ENCODE measurements at places on chromosomes 12 and 14.

DNA sequence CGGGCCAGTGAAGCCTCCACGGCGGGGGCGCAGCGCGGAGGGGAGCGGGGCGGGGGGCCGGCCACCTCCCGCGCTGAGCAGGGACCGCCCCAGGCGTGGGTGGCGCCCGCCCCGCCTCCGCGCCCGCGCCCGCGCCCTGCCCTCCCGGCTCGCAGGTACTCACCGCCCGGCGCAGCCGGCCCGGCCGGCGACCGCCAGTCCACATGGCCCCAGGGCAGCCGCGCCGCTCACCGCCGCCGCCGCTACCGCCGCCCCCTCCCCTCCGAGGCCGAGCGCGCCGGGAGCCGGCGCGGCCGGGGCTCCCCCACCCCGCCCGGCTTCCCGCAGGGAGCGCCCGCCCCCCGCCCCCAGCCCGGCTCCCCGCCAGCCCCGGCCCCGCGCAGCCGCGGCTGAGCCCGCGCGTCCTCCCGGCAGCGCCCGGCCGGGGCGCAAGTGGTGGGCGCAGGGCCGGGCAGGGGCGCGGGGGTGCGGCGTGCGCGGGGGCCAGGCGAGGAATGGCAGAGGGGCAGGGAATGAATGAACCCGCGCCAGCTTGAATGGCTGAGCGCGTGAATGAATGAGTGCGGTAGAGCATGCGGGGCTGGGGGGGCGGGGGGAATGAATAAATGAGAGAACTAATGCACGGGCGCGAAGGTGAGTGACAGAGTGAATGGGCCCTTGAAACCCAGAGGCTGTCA is at the start of gene BEGAIN:
Gene BEGAIN, minus strand, starts transcription at position 332 of the 677 bp plus-strand sequence. Its CDS starts 127 bp downstream, at position 205.
- DNase-seq, result no peak

DNA sequence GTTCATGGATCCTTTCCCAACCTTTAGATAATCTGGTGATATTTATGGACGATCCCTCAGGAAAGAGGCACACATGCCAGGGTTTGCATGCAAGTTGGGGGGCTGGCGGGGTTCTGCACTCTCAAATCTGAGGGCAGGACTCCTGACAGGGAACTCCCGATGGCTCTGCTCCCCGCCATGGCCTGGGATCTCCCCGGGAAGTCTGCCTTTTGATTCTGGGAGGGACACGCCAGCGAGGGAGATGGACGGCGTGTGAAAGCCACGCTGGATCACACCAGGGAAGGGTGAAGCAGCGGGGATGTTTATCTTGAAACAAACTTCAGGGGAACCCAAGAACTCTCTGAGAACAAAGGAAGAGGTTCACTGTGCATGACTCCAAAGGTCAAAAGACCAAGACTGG is 43.6 kb downstream of the LGMN start:
- DNase-seq, result no peak

GRCh38 chr12:89386138-89386537 is 33.8 kb upstream of the DUSP6 start:
- DNase-seq, result no peak

DNA sequence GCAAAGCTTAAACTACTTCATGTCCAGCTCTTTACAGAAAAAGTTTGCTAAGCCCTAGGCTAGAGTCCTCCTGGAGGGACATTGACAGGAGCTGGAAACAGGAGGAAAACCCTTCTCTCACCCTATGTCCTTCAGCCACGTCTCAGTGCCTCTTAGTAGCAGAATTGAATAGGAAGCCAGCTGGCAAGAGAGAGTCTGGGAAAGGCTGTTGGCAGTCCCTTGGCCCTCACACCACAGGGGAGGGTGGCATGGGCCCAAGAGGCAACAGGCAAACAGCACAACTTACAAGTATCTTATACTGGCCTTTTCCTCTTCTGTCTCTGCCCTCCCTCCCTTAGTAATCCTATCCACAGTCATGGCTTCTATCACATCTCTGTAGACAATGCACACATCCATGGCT is 27.7 kb upstream of the DHRS2 start:
- no peak for DNase-seq

DNA sequence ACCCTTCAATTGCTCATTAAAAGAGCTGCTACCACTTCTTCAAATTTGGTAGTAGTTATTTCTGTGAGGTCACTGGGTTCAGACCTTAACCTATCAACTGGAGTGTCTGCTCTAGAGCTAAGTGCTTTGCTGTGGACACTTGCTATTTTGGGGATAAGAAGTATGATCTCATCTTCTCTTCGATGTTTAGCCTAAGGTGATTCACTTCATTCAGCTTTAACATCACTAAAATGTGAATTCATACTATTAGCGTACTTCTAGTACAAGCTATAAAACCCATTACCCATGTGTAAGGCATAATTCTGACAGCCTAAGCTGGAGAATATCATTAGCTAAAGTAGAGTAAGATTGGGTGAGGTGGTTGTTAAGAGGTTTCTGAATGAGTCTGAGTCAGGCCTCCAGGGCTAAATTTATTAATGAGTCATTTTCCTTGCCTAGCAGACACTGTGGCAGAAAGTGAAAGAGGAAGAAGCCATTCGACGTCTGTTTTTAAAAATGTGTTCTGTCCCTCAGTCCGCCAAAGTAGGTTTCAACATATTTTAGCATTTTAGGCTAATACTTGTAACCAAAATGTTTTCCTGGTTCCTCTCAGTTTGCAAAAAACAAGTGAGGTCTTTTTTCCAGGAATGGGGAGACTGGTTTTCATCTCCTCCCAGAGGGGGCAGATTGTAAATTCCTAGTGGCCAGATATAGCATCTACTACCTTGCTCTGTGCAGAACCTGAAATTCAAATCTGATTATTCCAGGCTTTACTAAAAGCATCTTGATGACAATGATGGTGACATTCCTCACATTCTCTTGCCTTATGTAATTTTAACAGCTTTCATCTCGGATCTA is 103.6 kb downstream of the SSPN start:
- no peak for DNase-seq

DNA sequence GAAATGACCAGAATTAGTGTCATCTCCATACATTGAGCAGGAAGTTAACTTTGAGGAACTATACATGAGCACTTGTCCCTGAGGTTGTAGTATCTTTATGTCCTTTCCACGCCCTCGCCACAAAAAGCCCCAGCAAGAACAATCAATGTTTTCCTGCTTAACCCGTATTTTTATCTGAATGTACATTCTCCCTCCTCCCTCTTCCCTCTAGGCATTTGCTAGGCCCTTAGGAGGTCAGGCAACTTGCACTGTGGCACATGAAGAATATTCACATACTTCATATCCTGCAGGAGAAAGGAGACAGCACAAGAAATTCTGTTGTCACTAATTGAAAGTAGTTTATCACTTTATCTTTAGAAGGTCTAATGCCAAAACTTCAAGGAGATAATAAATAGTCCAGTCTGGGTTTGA is 18.1 kb upstream of the DUSP6 start:
- DNase-seq, result no peak

- no peak for DNase-seq
These were observed 70.0 kb upstream of the SRSF5 start for GRCh38 chr14:69696633-69697557.

DNA sequence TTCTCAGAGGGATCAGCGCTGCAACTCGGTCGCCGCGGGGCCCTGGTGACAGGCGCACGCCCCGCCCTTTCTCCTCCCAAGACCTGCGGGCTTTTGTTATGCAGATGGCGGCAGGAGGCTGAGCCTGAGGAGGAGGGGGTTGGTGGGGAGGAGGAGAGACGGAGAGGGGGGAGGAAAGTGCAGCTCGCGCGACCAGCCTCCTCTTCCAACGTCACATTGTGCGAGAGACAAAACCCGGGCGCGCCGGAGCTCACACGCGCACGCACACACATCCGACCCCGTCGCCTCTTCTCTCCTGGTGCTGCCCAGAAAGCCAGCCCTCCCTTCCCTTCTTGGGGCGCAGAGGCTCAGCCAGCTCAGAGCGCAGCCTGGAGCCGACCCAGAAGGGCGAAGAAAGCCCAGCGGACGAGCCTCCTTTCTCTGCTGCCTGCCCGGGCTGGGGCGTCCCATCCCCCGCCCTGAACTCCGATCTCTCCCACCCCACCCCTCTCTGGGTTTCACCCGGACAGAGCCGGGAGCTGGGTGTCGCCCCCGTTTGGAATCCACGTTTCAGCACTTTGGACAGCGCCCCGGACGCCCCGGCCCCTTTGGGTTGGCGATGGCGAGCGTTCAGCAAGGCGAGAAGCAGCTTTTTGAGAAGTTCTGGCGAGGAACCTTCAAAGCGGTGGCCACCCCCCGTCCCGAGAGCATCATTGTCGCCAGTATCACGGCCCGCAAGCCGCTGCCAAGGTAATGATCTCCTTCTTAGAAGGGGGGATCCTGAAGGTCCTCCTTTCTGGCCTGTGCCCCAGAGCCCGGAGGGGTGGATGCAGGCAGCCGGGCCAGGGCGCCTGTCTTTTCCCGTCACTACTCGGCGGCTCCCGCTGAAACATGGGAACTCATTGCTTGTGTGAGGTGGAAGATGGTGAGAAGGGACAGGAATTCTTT is at the start of gene SRRM4:
Gene SRRM4, plus strand, starts transcription at position 257 of the 927 bp plus-strand sequence. Its CDS starts 342 bp downstream, at position 599.
- no peak for DNase-seq

GRCh38 chr14:32657081-32657480 is 281.6 kb upstream of the NPAS3 start:
- no peak for DNase-seq

DNA sequence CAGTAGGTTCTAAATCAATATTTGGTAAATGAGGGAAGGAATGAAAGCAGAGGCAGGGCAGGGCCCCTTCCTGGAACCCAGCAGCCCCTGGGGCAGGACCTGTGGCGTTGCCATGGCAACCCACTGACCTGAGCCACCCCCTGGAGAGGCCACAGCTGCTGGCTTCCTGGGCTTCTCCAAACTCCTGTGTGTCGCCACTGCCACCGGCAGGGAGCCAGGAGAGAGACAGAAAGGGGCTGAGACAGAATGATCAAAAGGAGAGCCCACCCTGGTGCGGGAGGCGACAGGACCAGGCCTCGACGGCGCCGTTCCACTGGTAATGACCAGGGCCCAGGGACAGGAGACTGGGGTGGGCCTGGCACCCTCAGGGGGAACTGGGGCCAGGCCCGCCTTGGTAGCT is 18.2 kb downstream of the RFX4 start:
- DNase-seq, result no peak

DNA sequence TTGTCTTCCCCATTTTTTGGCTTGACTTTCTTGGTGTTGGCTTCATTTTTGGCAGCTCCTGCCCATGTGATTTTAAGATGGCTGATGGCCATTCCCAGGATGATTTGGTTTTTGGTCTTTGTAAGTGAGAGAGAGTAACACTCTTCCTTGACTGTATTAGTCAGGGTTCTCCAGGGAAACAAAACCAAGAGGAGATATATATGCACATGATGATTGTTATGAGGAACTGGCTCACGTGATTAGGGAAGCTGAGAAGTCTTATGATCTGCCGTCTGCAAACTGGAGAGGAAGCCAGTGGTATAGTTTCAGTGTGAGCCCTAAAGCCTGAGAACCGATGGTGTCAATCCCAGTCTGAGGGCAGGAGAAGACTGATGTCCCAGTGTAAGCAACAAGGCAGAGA is 146.6 kb downstream of the NRXN3 start:
- no peak for DNase-seq

DNA sequence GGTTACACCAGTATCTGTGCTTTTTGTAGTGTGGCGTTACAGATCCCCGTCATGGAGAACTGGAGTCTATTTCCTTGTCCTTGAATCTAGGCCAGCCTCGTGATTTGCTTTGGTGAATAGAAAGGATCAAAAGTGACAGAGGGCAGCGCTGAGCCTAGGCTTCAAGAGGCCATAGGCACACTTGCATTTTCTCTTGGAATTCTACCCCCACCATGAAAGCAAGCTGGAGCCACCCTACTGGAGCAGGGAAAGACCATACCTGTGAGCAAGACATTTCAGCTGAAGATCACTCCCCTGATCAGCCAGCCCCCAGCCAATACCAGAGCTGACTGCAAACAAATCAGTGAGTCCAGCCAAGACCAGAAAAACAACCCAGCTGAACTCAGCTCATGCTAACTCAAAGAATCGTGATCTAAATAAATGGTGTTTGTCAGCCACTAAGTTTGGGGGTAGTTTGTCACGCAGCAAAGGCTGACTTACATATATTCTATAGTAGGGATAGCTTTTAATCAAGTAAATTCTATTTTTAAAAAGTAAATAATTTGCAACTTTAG is 521.9 kb upstream of the TBX3 start:
- no peak for DNase-seq

DNA sequence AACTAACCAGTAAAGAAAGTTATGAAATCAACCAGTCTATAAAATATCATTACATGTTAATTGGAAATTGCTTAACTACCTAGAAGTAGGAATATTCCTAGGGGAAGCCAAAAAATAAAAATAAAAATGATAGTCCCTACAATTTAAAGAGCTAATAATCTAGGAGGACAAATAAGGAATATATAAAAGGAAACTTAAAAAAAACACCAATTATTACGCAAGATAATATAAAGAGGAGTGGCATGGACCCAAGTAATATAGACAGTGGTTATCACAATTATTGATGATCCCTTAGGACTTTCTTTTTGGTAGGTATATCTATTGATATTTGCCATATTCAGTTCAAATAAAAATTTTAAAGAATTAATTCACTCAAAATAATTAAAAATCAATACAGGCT is 498.7 kb downstream of the SOX5 start:
- DNase-seq, result no peak

Data from stimulated activated CD8-positive, alpha-beta memory T cell treated with anti-CD3 and anti-CD28 coated beads, Interleukin-12 subunit alpha, Interleukin-12 subunit beta, amount 100 ng/mL, for 4 hours (primary cell).